SW480 (cell line): ENCODE measurements at places on chromosomes 5 and 9.

DNA sequence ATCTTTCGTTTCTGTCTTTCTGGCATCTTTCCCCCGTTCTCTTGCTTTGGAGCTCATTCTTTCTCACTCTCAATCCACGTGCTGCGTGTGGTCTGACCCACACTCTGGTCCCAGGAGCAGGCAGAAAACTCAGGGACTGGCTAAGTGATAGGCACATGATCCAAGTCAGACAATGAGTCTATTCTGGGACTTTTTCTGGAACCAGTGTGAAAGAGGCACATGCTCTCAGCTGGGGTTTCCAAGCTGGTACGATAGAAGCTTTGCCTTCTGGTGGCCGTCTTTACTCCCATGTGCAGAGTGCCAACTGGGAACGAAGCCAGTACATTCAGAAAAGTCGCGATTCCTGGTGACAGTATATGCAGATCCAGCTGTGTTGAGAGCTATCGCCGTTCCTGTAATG, 94.4 kb downstream of the PDZD2 start:
- no peak for DNase-seq

DNA sequence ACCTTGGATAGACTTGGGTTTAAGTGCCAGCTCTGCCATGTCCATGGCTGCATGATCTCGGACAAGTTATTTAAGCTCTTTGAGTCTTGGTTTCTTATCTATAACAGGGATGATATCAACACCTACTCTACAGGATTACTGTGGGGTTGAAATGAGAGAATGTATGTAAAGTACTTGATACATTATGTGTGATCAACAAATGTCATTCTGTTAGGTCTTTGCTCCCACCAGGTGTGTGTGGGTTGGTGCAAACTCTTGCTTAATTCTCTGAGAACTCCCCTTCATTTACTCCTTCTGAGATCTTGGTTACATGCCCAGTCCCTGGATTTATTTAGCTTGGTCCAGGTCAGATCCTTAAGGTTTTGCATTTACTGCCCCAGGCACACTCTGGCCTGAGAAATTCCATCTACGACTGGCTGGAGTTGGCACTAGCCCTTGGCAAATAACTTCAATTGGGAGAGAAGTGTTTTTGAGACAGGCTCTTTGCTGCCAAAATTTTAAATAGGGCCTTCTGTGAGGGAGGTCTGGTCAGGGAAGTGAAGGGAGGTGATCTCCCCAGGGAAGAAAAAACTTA, 63.5 kb upstream of the KLF9 start:
- no peak for DNase-seq

GRCh38 chr9:137580209-137580953, 1.7 kb upstream of the DPH7 start:
- no peak for DNase-seq

- DNase-seq, result no peak
Observed at GRCh38 chr5:158845941-158846340, 253.8 kb downstream of the EBF1 start.

DNA sequence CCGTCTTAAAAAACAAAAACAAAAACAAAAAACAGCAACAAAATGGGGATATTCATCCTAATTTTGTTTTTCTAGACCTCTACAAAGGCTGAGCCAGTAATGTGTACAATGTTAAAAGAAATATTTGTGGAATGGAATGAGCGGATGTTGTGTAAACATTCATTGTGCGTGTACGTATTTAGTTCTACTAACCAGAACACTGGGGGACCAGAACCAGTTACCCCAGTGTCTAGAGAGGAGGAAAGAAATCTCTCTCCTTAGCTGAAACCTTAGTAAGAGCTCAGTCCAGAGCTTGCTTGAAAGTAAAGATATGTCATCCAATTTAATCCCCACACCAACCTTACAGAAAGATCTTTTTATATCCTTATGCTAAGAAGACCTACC, 106.7 kb upstream of the CPEB4 start:
- DNase-seq, result no peak

DNA sequence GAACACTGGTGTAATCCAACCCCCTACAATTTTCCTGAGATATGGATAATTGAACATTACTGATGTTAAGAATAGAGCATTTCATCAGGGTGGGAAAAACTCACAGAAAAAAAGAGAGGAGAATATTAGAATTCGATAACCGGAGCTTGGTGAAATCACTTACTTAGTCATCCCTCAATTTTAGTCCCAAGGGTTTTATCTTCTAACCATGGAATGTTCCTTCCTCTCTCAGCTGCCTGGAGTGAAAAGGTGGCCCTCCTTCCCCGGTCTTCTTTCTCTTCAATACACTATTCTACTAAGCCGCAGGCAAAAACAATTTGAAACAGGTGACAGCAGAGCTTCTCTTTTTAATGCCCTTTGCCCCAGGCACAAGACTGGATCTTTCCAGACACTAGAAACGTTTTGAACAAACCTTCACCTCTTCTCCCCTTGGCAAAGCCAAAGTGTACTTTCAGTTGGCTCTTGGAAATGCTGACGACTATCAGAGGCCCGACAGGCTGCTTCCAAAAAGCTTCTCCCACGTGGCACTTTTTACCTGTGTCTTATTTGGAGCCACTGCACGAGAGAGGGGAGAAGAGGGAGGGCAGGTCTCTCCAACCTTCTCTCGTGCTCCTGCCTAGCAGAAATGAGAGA, 543.9 kb downstream of the TLE1 start:
- DNase-seq, result no peak

DNA sequence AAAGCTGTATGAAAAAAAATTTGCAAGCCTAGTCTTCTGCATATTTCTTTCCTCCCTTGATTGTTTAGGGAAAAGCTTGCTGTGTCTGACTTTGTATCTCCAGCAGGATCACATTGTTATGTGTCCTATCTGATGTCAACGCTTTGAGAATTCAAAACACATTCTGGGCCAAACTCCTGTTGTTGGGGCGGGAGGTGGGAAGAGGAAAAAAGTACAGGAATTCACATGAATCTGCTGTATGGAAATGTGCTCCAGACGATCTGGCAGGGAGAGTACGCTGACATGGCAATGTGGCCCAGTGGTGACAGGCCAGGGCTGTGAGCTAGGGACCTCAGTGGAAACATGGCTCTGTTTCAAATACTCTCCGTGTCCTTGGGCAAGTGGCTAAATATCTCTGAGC, 87.4 kb upstream of the GNA14 start:
- no peak for DNase-seq

- DNase-seq, result no peak
Observed at GRCh38 chr5:104606258-104606829, 1043.8 kb upstream of the NUDT12 start.

DNA sequence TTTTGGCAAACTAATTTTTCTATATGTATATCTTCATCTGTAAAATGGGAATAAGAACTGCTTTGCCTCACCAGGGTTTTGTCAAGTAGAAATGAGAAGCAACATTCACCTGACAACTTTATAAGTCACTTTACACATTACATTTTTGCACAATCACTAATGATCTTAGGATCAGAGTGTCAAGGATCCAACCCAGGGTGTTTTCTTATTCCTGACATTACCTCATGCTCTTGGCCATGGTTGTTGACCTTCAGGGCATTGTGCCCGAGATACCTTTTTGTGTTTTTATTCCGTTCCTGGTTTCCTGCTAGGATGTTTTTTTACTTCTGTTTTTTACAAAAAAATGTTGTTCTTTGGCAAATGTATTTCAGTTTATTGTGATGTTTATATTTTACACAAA, 22.2 kb upstream of the RASA1 start:
- DNase-seq, result no peak

- no peak for DNase-seq
Observed at GRCh38 chr5:133613184-133613583, 843 bp upstream of the FSTL4 start.

- DNase-seq, result no peak
Observed at GRCh38 chr5:160297776-160298175, 14.6 kb downstream of the CCNJL start.

DNA sequence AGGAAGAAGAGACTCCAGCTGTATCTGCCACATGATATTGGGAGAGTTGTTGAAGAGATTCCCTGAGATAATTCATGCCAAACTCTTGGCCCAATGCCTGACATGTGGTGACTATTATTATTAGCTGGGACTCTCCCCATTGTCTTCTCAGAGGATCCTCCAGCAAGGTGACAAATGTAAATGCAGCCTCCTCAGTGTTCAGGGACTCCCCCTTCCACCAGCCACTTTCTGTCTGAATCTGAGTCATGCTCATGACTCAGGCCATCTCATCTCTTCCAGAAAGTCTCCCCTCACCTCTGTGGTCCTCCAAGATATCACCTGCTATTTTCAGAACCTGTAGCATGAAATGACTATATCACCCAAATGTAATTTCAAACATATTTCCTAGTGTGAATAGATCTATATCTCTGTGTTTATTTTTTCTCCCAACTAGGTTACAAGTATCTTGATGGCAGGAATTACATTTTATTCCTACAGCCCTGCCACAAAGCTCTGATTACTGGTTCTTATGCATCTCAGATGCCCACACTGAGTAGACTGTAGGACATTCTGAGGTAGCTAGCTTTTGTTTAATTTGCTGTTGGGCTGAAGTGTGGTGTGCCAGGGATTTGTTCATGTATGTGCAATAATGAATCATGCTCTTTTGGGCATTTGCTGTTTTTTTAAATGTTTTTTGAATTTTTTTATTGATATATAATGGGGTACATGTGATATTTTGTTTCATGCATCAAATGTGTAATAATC, 126.6 kb upstream of the IL12B start:
- peak; percentile 24 for DNase-seq

- no peak for DNase-seq
Observed at GRCh38 chr5:97417986-97418385, 234.9 kb upstream of the RIOK2 start.

DNA sequence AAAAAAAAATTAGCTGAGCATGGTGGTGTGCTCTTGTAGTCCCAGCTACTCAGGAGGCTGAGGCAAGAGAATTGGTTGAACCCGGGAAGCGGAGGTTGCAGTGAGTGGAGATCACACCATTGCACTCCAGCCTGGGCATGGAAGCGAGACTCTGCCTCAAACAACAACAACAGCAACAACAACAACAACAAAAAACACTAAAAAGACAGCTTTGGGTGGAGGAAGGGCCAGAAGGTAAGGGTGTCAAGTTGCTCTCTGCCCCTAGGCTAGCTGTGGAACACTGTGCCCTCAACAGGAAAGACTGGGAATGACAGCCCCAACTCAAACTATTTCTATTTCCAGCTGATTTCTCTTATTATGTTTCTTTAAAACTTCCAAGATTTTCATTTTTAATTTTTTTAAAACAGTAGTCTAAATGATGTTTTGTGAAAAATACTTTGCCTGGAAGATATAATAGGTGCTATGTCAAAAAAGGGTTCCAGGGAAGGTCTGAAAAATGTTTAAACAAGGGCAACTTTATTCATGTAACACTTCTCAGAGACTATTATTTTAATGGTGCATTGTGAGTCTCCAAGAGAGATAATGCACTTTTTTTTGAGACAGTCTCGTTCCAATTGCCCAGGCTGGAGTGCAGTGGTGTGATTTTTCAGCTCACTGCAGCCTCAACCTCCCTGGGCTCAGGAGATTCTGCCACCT, 29.9 kb downstream of the CLINT1 start:
- DNase-seq, result peak; percentile 9

- DNase-seq, result no peak
Observed at GRCh38 chr5:123538670-123539459, 26.9 kb downstream of the CSNK1G3 start.

- DNase-seq, result no peak
Observed at GRCh38 chr5:162888268-162888667, 549.1 kb upstream of the CCNG1 start.

DNA sequence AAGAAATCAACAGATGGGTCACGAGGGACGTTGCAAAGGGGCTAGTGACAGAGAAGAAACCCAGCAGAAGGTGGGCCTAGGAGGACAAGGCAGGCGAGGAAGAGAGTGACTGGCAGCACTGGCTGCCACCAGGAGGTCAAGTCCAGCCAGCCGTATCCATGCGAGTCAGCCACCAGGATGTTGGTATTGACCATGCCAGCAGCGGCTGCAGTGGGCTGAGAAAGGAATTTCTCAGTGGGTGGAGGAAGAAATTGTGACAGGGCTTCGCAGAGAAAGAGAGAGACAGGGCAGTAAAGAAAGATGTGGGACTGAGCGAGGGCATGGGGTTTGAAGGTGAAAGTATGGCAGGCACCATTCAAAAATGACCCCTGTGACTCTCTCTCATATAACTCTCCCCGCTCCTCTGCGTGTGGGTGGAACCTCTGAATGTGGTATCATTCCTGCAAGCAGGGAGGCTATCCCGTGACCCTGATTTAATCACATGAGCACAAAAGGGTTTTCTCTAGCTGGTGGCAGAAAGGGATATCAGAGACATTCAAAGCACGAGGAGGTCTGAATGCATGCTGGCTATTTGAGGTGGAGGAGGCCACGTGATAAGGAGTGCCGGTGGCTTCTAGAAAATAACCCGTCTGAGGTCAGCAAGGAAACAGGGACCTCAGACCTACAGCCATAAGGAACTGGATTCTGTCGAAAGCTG, 45.4 kb upstream of the FBXW11 start:
- no peak for DNase-seq

- no peak for DNase-seq
Observed at GRCh38 chr9:106218427-106218826, 524.1 kb downstream of the TMEM38B start.

GRCh38 chr5:124952566-124952965, 206.1 kb upstream of the ZNF608 start:
- DNase-seq, result no peak

DNA sequence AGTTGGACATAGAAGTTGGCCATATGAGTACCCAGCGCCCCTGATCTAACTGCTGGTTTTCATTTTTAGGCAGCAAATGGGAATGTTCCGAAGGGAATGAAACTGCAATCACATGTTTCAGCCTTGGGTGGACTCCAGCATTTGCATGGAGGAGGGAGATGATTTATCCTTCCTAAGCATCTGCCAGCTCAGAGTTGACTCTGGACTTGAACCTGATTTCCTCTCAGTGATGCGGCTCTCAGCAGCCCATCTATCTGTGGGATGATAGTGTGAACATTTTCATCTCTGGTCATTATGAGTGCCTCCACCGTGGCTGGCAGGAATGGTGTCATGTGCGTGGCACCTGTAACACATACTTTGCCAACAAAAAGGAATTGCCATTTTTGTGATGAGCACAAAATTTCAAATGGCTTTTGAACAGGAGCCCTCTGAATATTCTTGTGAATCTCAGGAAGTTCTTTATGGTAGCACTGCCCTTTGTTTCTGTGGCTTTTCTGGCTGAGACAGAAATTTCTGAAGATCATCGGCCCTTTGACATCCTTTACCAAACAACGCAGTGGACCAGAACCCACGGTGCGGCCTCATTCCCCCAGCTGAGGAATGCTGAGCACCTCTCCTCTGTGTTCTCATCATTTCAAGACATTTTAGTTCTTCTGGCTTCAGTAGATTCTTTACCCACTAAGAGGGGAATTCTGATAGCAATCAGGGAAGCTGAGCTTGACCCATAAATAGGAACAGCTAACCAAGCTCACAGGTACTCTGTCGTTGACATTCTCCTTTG, 28.5 kb downstream of the FUBP3 start:
- DNase-seq, result no peak

DNA sequence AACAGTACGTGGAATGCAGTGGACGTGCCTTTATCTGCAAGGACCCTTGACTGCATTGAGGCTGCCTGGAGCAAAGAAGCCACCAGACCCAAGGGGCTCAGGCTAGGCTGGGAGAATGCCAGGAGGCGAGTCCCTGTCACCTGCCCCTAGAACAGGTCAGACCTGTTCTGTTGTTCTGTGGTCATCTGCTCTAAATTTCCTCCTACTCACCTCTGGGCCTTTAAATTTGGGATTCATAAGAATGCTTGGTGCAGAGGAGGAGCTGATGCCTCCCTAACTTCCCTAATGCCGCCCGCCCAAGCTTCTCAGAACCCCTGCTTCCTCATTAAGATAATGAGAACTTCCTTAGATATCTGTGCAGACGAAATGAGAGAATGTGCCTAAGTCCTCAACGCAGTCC, 32.0 kb downstream of the DAPK1 start:
- no peak for DNase-seq
